SW 1271 (cell line): ENCODE measurements at places on chromosomes 12 and 14.

DNA sequence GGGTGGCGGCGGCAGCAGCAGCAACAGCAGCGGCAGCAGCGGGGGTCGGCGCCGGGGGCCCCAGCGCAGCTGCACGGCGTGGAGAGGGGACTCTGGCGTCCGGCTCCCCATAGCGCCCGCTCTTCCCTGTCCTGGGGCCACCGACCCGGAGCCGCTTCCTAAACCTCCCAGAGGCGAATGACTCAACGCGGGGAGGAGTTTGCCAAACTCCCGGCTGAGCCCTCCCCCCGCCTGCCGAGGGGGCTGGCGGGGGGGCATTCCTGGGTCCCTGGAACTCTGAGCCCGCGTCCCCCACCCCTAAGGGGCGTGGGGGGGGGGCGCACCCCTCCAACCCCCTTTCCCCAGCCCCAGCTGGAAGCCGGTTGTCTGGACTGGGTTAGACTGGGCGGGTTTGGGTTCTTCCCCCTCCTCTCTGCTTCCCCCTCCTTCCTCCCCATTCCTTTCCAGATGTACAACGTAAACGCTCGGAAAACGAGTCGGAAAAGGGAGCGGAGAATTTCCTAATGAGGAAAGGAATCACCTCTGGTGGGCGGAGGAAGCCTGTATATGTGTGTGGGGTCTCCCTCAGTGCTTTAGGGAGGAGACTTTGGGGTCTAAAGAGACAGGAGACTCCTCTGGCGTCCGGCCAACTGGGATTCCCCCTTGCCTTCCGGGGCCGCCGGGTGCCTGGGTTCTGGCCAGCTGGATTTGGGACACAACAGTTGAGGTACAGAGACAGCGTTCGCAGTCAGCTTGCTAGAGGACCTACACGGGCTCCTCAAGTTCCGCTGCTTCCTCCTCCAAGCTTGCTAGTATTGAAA is at the start of gene ITGA5:
ITGA5 (minus strand) TSS at position 179 of the 800 bp plus-strand sequence; CDS start at position 111, 68 bp downstream.
- DNase-seq: peak; percentile 16

DNA sequence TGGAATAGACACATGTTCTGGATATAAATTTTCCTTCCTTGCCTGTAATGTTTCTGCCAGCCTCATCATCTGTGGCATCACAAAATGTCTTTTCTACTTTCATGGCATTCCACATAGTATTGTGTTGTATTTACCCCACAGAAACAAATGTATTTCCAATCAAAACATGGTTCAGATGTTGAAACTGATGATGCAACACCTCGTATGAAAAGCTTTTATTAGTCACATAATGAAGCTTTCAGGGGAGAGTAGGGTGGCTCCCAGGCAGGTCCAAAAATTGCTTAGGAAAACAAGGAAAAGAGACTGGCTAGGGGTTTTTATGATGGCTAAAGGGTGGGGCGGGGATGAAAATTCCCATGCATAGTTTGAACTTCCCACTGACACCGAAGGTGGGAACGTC is 29.1 kb upstream of the ZNF641 start:
- no peak for DNase-seq

DNA sequence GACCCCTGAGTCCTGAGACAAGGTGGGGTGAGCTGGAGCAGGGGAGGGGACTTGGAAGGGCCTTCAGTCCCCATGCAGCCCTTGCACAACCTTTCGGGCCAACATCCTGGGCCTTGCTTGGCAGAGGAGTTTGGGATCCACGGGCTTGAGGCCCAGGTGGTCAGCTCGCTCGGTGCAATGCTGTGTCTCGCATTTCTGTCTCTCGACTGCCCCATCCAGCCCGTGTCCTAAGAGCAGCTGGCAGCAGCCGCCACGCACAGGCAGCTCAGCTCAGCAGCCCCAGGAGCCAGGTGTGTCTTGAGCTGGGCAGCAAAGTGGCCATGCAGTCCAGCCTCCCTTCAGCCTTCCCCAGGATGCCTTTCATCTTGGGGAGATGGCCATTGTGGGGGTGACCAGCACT is 10.8 kb downstream of the PACS2 start:
- no peak for DNase-seq

DNA sequence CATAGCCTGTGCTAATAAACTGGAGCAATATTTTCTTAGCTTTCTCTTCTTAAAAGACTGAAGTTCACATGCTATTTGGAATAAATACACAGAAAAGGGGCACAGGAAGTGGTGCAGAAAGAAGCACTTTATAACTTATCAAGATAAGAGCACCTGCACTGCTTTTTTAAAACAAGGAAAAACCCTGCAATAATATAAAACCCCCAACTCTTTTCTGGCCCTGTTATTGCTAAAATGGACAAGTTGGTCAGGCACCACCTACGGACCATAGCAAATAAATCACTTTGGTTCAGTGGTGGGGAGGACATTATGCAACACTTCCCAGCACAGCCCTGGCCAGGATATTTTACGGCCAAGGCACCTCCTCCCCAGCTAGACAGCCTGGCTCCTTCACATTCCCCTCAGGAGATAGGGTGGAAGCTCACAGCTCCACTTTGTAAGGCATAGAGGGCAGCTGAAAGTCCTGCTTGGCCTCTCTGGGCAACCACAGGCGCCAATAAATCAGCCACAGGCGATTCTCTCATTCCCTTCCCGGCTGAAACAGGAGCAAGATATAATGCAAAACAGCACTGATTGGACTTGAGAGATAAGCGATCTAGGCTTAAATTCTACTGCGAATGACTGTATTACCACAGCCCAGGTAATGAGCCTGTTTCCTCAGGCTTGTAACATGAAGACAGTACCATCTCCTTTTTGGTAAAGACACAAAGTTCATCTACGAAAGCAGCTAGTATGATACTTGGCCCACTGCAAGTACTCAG is 2.0 kb downstream of the ZBTB25 start:
- peak; percentile 27 for DNase-seq

DNA sequence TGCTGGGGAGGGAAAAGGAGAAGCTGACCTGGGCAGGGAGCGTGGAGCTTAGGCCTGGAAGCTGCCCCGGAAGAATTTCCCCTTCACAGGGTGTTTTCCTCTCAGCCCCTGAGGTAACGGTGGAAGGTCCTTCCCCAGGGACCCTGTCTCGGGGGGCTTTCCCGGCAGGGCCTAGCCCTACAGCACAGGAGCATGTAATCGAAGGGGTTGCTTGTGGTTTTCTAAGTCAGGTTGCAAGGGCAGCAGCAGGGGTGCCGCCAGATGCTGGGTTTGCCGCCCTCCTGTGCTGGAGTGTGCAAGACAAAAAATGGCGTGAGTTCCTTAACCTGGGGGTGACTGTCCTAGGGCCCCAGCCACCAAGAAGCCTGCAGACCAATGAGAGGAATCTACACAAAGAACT is 1.6 kb upstream of the KRT74 start:
- DNase-seq: no peak

- DNase-seq: no peak
Measured at GRCh38 chr12:112305951-112306350, 76.3 kb downstream of the HECTD4 start.

DNA sequence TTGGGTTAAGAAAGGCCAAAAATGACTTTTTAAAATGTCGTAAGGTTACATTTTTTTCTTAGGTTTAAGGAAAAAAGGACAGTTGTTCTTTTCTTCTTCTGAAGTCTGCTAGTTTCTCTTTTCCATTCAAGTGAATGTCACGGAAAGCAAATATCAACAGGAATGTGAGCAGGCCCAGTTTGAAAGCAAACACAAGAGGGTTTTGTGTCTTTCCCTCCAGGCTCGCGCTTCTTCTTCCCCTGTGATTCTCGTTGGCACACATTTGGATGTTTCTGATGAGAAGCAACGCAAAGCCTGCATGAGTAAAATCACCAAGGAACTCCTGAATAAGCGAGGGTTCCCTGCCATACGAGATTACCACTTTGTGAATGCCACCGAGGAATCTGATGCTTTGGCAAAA is 85.4 kb downstream of the LRRK2 start:
- DNase-seq: no peak

GRCh38 chr12:27272373-27273028 is 28.4 kb downstream of the STK38L start:
- DNase-seq: no peak

- no peak for DNase-seq
Measured at GRCh38 chr14:56338674-56339073, 220.5 kb downstream of the PELI2 start.

DNA sequence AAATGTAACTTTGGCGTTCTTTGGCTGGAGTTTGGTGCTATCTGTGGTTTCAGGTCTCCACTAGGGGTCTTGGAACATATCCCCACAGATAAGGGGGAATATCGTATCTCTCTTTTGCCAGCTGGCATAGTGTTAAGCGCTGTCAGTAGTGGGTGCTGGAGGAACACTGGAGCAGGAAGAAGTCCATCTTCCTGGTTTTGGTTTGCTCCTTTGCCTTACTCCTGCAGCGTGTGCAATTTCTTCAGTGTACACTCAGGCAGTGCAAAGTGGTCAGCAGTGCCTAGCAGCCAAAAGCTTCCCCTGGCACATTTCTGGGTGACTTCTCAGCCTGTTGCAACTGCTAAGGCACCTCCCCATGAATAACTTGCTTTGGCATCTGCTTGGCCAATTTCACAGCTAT is 11.7 kb upstream of the RIPK3 start:
- no peak for DNase-seq

GRCh38 chr12:10354071-10354470 is 35.8 kb downstream of the KLRK1 start:
- no peak for DNase-seq

- no peak for DNase-seq
Measured at GRCh38 chr14:99891266-99891665, 98.1 kb downstream of the EML1 start.

- DNase-seq: no peak
Measured at GRCh38 chr14:100504372-100505078, 82.7 kb downstream of the BEGAIN start.

DNA sequence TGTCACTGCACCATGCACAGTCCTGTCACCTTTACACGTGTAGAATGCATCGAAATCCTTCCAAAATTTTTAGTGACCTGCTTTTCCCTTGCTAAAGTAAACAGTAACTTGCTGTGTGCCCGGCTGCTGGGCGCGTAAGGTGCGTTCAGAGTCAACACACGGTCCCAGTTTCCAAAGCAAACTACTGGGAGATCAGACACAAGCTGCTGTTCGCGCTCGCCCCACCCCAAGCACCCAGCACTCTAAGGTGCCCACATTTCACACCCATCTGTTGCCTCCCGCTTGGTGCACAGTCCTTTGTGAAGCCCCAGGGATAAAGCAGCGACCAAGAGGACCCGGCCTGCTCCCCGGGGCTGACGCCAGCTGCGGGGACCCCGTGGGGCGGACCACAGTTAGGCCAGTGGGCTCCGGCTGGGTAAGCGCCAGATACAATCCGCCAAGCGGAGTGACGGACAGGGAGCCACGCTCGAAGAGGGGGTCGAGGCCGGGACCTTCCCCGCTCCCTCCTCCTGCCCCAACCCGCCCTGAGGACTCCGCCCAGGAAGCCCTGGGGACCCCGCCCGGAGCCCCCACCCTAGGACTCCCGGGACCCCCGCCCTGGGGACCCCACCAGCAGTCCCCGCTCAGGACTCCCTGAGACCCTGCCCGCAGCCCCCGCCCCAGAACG is 633 bp downstream of the STX2 start:
- DNase-seq: no peak

DNA sequence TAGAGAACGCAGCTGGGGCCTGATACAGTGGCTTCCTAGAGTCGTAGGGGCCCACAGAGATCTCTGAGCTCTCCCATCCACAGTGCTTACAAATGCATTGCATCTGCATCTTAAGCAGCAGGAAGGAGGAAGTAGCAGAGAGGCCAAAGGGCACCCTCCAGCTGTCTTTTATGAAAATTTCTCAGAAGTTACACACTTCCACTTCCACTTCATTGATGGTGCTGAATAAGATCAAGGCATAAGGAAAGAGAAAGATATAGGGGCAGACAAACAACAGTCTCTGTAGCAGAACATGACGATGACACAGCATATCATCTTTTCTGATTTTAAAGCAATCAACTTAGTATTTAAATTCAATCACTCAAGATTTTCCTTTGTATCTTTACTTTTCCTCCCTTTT is 51.6 kb upstream of the ABCC9 start:
- no peak for DNase-seq

DNA sequence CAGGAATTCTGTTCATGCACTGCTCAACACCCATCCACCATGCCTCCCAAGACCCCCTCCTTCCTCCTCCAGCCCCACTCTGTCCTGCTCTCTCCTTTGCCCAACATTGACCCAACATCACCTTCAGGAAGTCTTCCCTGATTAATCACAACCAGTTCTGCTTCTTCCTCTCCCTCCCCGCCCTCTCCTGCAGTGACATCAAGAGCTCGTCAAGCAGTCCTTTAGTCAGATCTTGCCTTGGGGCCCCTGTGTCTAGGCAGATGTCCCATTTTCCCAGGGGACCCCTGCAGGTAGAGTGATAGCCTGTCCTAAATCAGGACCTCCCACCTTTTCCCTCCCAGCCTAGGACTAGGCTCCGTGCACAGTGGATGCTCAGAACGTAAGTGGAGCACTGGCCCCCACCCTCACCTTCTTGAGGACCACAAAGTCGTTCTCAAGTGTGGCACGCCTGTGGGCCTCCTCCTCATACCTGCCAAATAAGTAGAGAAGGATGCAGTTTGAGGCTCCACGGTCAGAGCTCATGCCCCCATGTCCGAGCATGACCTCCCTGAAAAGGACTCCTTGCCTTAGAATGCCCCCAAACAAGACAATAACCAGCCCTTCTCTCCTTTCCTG is 2.3 kb downstream of the KRT78 start:
- DNase-seq: no peak

DNA sequence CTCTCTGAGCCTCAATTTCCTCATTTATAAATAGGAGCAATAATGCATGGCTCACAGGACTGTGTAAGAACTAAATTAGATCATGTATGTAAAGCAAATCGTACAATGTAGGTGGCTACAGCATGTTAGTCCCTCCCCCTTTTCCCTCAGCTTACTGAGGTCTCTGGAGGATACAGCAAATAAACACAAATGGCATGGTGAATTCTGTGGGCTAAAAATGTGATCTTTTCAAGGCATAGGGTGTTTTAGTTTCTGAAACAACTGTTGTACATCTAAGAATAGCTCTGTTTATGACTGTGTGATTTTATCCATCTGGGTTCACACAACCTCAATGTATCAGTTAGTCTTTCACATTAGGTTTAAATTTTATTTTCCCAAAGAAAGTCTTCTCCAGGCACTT is 121.2 kb upstream of the PLEKHG7 start:
- no peak for DNase-seq

- no peak for DNase-seq
Measured at GRCh38 chr12:130831876-130832405, 7.1 kb downstream of the STX2 start.

GRCh38 chr12:5589054-5589453 is 157.1 kb downstream of the NTF3 start:
- no peak for DNase-seq

DNA sequence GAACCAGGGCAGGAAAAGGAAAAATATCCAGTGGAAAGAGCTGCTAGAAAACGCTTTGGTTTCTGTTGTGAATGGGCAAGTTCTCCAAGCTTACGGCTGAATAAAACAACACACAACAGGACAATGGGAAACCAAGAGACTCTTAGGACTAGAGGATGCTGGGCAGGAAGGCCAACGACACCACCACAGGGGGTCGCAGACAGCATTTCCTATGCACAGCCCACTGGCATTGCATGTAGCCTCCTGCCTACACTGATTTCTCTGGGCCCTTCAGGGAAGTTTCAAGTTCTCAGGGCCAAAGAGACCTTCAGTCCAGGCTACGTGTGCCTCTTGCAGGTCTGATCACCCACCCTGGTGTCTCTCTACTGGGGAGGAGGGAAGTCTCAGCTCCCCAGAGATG is 108.0 kb downstream of the RIMBP2 start:
- no peak for DNase-seq
